Epithelial cell of alveolus of lung (primary cell): ENCODE measurements at places on chromosomes 11 and 22. TPM values are rescaled to one million over a fixed set of nuclear protein-coding genes. Genes with fewer than 3 reads are reported as not detected.

MS4A6E gene
- total RNA-seq: not detected in 2 replicates

OLFML1 gene
- total RNA-seq: 0.39 and 6.1 TPM in 2 replicates

PHF21B gene
- not detected in 2 replicates for total RNA-seq

PATE4 gene
- not detected in 2 replicates for total RNA-seq

KRTAP5-11 gene
- not detected in 2 replicates for total RNA-seq

USH1C gene
- total RNA-seq: not detected in 2 replicates

RIMBP3B gene
- under 0.01 TPM in 1 of 2 replicates, not detected in the other for total RNA-seq

PNPLA3 gene
- 2.1 and 4.8 TPM in 2 replicates for total RNA-seq

PKDREJ gene
- total RNA-seq: under 0.01 TPM in 1 of 2 replicates, not detected in the other

IGLL1 gene
- total RNA-seq: not detected in 2 replicates

PIK3C2A gene
- 22.1 and 27.4 TPM in 2 replicates for total RNA-seq

TTLL12 gene
- total RNA-seq: 32.6 and 34.9 TPM in 2 replicates

ADM2 gene
- 0.72 and 8.8 TPM in 2 replicates for total RNA-seq

ME3 gene
- total RNA-seq: 3.7 and 14.1 TPM in 2 replicates

ANGPTL5 gene
- not detected in 2 replicates for total RNA-seq
